NCI-H2227 treated with DMSO at 0.1 percent for 48 hours (cell line): ENCODE measurements at places on chromosomes 3 and 15.

DNA sequence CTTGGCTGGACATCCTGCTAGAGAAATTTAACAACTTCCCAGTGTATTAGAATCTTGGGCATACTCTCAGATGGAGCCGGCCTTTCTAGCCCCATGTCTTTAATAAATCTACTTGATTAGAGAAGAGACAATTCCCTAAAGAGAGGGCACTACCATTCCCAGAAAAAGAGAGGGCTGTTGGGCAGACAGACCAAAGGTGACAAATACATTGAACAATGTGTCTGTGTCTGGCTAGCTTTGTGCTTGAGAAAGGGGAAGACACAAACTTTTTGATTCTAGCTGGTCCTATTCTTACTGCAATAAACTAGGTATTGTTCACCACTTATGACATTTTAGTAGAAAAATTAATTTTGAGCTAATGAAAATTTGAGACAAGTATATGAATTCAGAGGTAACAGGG is 57.7 kb downstream of the DUT start:
- no peak for DNase-seq

DNA sequence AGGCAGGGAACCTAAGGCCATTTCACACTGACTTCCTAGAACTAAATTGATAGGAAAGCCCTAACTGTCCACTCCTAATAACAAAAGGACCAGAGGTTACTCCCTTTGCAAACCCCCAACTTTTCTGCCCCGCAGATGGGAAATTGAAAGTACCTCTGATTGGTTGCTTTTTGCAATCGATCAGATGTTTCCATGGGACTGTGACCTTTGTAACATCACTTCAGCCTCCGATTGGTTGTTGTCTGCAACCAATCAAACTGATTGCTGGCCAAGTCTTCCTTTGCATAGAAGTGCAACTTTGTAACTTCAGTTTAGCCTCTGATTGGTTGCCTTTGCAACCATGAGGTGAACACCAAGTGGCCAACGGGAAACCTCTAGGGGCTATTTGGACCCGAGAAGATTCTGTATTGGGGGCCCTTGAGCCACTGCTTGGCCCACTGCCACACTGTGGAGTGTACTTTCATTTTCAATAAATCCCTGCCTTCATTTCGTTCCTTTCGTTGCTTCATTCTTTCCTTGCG is 11.3 kb upstream of the KNL1 start:
- DNase-seq = no peak

DNA sequence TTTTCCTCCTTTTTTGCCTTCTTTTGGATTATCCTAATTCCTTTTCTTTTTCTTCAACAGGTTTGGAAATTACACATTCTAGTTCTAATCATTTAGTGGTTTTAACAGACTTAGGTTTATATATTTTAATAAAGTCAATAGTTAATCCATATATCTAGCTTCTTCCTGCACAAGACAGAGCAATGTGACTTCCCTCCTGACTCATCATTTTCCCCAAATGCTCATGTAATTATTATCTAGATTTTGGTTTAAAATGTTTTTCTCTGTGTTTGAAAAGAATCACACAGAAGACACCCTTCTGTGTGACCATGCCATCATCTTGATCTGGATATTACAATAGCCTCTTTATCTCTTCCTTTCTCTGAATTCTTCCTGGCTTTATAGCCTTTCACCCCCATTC is 28.6 kb upstream of the SSR3 start:
- DNase-seq = no peak

DNA sequence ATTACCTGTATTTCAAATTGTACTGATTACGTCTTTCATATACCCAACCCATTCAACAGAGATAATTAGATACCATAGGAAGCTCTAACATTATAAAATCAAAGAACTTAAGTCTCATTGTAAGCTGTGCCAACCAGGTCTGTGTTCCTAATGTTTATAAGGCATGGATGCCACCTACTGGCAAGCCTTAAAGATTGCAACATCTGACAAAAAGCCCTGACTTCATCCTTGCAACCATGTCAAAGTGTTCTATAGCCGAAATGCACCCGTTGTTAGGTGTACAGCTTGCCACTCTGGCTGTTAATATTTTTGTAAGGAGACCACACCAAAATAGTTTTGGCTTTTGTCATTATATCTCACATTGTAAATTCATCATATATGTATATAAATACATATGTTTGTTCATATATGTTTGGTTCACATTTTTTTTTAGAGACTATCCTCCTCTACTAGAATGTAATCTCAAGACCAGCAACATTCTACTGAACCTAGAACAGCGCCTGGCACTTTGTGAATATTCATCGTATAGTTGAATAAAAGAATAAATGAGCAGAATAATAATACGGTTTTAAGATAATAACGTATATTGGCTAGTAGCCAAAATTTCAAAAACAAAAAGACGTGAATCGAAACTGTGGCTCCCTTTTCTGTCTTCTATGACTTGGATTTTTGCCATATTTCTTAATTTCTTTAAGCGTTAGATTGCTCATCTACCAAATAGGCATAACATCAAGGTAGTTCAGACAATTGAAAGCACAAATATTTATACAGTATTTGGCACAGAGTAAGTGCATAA is 258.1 kb downstream of the TBL1XR1 start:
- DNase-seq = peak; percentile 82

- no peak for DNase-seq
These were observed 89.5 kb upstream of the ATP2B2 start for GRCh38 chr3:10594915-10595314.

DNA sequence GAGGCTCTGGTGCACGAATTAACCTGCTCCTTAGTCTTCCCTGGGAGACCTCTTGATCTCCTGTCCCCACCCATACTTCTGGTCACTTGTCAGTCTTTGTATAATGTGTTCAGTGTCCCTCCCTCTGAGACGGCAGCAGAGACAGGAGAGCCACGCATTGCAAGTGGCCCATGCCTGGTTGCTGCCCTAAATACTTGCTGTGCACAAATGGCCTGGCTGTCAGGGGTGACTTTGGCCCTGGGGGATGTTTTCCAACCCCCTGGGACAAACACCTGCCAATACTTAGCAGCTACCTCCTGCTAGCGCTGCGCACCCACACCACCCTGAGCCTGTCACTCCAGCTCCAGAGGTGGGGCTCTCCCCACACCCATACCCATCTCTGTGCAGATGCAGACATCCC is 17.2 kb downstream of the KLF13 start:
- no peak for DNase-seq

DNA sequence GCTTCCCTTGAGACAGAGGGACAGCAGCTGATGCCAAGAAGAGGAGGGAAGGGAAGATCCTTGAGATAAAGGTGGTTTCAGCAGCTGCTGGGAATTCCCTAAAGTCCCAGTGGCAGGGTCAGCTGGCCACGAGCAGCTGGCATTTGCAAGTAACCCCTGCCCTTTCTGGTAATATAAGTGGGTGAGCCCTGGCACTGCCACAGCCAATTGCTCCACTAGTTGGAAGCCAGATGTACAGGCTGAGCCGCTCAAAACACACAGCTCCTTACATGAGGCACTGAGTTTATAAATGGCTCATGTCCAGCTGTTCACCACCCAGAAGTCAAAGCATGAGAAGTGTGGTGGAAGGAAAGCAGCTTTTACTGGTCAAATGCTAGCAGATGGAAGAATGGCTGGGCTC is 35.4 kb downstream of the PRR20G start:
- no peak for DNase-seq

DNA sequence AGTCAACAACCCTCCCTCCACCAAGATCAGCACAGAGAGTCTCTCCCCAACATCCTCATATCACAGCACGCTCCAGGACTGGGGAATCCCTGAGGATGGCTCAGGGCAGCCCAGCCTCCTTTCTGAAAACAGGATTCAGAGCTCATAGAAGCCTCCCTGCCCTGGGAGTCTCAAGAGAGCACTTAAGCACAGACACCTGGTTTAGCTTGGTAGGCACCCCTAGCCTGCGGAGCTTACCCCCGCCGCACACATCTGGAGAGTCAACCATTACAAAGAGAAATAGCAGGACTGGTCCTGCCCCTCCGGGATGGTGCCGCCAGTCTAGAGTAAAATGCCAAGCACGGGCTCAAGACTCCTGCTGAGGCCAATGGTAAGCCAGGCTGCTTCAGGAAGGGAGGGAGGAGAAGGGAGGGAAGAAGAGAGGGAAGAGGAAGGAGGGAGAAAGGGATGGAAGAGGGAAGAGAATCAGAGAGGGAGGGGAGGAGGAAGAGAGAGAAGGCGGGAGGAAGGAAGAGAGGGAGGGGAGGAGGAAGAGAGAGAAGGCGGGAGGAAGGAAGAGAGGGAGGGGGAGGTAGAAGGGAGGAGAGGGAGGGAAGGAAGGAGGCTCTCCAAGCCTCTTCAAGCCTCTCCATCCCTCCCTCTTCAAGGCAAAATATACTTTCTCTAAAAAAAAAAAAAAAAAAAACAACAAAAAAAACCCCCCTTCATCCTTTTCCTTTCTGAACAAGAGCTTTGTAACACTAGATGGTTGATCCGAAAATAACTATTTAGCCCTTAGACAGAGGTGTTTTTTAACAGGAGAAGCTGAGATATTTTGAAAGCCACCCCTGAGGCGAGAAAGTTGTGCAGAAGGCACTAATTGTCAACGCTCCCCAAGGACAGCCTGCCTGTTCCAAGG is 278.6 kb upstream of the TLE3 start:
- DNase-seq = no peak

- no peak for DNase-seq
These were observed 3.8 kb upstream of the OR4F15 start for GRCh38 chr15:101808201-101808600.

- no peak for DNase-seq
These were observed 68.0 kb upstream of the ARL8B start for GRCh38 chr3:5054098-5054497.

GRCh38 chr15:96564546-96564945 is 234.0 kb downstream of the NR2F2 start:
- DNase-seq = no peak

DNA sequence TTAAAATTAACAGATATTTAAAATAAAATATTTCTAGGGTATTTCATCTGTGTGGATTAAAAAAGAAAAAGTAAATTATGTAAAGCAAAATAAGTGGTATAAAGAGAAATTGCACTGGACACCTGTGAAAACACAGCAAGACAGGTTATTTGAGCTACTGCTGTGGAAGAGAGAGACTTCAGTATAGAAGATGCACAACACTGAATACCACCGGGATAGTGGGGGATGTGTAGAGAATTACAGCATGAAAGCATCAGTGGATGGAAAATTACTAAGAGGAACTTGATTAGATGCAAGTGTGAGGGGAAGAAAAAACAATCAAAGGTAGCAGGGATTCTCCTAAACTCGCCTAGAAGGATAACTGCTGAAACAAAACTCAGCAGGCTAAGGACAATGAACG is 1242.5 kb upstream of the GBE1 start:
- DNase-seq = no peak

DNA sequence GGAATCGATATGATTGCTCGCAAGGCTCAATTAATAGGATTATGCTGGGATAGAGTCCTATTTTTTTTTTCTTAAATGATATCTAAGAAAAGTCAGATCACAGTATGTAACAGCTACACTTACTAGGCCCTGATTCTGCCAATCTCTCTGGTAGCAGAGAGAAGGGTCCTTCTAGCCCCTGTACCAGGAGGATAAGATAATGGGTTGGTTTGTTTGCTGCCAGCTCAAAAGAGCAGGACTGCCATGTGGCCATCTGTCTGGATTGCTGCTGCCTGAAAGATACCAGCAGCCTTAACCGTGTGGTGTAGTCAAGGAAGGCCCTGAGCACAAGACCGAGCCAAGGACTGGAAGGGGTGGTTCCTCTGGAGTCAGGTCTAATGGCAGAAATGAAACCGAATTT is 236.4 kb downstream of the KLF13 start:
- DNase-seq = no peak

- DNase-seq = peak; percentile 5
These were observed 126.9 kb upstream of the MEF2A start for GRCh38 chr15:99438691-99439523.

DNA sequence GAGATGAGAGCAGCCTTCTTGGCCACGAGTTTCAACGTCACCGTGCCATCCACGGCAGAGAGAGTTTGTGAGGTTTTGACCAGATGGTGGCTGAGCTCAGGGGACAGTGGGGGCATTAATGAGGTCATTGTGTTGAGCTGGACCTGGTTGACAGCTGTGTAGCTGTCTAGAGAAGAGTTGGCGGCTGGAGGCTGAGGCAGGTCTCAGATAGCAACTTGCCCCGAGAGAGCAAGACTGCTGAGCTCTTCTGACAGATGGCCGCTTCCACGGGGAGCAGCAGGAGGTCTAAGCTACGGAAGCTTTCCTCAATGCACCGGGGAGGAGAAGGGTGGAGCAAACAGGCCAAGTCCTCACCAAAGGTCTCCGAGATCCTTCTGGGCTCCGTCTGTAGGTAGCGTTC is 44.8 kb upstream of the EIF5A2 start:
- no peak for DNase-seq

- DNase-seq = no peak
These were observed 17.9 kb upstream of the CRABP1 start for GRCh38 chr15:78322243-78322642.

DNA sequence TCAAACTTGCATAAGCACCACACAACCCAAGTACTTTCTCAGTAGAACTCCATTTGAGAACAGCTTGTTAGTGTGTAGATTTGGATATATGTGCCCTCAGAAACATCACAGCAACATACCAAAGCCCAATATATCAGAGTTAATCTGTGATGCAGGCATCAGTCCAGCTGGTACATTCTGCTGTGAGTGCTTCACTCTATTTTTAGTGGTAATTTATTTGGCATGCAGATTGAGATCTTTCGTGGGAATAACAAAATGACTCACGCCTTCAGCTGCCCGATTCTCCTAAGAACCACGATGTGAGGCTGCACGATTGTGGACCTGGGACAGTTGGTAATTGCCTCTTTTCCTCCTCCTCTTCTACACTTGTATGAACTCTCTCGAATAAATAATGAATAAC is 730.7 kb downstream of the SQOR start:
- DNase-seq = no peak

DNA sequence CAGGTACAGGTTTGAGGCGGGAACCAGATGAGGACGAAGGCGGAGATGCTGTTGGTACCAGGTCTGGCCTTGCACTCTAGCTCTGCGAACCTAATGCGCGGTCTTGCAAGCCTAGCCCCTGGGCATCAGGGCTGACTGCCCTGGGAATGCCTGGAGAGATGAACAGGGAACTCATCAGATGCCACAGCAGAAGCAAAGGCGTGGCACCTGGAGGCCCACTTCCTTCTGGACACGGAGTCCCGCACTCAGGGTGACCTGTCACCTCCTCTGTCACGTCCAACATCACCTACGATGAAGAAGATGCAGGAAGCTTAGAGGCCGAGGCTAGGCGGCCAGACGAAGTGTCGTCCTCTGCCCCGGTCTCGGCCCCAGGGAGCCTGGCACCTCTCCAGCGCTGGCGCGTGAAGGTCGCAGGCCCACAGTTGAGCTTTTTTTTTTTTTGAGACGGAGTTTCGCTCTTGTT is 9.4 kb downstream of the RPLP1 start:
- DNase-seq = no peak

DNA sequence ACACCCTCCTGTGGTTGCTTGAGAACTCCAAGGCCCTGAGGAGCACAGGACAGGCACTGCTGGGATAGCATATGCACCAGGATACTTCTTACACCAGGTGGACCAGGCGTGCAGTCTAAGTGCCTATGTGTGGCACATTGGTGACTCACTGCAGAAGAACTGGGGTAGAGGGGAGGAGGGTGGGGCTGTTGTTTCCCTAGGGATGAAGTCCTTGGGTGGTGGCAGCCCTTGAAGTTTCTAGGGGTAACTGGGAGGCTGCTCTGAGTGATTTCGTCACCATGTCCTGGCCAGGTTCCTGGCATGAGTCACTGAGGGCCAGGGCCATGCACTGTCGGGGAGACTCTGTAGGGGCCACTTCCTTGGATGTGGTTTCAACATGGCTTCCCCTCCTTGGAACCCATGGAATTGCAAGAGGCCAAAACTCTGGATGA is 15.9 kb downstream of the MYZAP start:
- DNase-seq = no peak
